ENCODE measurements at places on chromosomes 4 and X. TPM values are rescaled to one million over a fixed set of nuclear protein-coding genes. Genes with fewer than 3 reads are reported as not detected.

DNA sequence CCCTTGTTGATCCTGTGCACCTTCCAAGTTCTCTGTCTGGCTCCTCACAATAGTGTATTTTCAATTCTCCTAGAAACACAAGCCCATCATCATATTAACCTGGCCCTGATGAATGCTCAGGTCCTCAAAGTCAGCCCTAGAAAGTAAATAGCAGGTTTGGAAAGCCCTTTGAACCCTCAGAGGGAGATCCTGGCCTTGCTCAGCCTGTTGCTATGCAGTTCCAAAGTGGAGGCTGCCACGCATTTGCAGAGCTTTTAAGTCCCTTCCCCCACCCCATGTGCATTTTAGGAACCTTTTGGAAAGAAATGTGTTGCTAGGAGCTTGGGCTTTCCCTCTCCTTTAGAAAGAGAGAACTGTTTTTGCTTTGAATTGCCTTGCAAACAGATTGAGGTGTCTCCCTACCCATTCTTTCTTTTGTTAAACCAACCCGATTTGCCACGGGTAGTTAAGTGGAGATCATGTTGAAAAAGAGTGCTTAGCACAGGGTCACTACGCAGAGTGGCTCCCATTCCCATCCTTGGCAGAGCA is 12.2 kb downstream of the MAMLD1 start:
- DNase-seq = no peak

GRCh38 chrX:51608766-51609165 is 9.9 kb downstream of the CENPVL3 start:
- no peak for DNase-seq

DNA sequence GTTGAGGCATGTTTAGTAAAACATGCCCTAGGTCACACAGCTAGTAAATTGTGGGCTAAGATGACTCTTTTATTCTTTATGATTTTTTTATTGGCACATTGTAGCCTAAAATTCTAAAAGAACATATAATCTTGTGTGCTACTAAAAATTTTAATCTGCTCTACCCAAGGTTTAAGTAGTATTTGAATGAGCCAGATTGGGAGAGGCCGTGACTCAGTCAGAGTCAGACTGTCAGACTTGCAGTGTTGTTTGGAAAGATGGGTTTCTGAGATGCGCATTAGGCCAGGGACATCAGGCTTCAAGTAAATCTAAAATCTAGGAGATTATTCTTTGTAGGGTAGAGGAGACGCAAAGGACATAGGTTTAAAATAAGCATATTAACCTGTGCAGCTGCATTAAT is 30.7 kb upstream of the TMPRSS11E start:
- no peak for DNase-seq

DNA sequence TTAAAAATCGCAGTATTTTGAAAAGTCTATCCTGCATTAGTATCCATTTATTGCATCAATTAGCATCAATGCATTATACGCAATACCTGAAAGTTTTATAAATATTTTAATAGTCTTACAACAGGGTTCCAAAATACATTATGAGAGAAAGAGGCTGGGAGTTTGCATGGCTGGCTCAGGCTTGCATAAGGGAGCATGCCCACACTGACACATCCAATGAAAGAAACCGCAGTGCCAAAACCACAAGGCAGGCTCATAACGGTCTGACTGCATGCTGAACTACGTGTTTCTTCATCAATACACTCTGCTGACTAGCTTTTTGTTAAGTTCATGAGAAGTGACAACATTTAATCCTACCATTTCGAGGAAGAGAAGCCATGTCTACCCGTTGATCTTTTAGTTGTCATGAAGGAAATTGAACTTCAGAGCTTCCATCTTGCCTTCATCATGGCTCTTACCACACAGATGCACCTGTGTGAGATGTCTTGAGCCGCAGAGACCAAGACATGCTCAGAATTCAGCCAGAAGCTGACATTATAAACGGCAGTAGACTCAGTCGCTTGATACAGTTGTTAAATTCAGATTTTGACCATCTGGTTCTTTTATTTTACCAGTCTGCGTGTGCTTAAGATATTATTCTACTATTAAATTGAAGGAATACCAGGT is 168.8 kb upstream of the FRG1 start:
- DNase-seq = no peak

DNA sequence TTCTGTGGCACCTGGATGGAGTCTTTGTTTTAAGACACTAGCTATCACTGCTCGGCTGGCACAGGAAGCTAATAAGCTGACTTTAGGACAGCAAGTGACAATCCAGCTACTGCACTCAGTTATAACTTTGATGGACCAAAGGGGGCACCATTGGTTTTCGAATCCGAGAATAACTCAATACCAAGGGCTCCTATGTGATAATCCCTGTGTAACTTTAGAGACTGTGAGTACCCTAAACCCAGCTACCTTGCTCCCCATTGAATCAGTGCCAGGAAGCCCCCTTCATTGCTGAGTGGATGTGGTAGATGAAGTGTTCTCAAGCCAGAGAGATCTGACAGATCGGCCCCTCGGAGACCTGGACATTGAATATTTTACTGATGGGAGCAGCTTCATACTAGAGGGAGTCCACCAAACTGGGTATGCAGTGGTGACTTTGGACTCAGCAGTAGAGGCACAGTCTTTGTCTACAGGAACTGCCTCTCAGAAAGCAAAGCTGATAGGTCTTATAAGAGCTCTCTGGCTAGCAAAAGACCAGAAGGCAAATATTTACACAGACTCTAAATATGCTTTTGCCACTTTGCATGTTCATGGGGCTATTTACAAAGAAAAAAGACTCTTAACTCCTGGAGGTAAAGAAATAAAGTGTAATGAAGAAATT is 35.5 kb upstream of the UGT2B7 start:
- no peak for DNase-seq

DNA sequence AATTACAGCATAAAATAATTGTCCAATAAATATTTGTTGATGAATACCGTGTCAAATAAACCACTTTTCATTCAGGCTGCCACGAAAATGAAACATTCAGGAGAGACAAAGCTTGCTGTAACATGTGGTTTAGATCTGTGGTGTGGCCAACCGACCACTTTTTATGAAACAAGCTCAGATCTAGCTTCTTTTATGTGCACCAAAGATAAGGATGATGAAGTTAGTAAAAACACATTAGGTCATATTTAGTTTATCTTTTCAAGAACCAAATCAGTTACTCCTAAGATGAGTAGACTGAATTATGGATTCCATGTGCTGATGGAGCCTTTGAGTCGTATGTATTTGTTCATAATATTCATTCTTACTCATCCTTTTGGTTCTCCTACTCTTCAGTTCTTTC is 35.8 kb downstream of the STOX2 start:
- DNase-seq = no peak

DNA sequence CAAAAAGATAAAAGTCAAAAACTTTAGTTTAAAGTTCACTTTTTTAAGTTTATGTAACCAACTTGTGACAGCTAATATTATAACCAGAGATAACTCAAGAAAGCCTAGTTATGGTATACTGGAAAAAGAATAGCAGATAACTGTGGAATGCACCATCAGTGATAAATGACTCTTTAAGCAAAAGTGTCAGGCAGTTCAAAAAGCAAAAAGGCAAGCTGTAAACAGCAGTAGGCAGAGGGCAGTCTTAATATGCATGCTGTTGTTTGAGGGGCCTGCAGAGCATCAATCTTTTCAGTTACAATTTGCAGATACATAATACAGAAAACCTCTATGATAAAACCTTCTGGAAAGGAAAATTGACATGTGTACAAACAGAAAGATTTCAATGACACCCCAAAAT is 81.8 kb upstream of the JADE1 start:
- DNase-seq = no peak

- no peak for DNase-seq
Observed at GRCh38 chrX:50815120-50815519, 1.1 kb upstream of the SHROOM4 start.

GRCh38 chrX:12901486-12901885 is 4.9 kb upstream of the TLR8 start:
- DNase-seq = no peak

- DNase-seq = no peak
Observed at GRCh38 chr4:158538911-158539310, 17.2 kb downstream of the RXFP1 start.

- DNase-seq = no peak
Observed at GRCh38 chrX:68997911-68998310, 167.3 kb downstream of the PJA1 start.

DNA sequence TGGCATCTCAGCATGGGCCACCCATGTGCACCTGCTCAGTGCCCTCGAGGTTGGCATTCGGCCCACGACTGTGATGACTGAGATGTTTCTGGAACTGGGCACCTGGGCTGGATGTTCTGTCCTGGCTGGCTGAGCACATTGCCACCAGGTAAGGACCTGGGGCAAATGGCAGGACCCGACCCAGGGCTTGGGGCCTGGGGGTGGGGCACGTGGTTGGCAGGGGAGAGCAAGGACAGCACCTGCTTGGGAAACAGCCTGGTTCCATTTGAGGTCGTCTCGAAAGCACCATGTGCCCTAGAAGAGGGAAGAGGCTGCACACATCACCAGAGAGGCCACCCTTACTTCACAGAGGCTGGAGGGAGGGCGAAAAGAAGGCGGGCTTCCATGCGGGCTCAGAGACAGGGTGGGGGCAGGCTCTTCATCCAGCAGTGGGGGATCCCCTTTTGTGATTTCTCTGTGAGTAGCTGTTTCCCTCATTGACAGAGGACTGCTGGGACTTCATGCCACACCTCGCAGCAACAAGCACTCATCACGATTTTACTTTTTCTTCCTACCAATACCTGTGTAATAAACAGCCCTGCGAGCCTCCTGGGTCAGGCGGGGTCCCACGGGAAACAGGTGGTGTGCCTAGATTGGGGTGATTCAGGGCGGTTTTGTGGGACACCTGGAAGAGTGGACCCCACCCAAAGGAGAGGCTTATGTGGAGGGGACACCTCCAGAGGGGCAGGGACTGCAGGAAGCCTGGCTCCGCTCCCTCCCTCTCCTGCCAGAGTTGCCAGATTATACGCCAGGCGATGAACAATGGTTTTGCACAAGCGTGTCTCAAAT is 12.0 kb downstream of the TMEM187 start:
- DNase-seq = no peak

- no peak for DNase-seq
Observed at GRCh38 chr4:851701-852430, 25.9 kb upstream of the CPLX1 start.

DNA sequence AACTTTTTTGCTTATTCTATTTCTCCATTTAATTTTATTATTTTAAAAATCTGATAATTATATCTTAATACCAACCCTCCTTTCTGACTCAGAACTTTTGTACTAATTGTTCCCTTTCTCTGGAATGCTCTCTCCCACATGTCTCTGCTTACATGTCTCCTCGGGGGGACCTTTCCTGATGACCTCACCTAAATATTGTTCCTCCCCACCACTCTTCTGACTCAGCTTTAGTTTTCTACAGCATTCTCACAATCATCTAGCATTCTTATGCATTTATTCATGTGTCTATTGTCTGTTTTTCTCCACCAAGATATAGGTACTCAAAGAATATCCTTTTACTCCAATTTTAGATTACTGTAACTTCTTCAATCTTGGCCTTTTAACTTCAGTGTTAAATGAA is 128.7 kb downstream of the MSL3 start:
- DNase-seq = no peak

- no peak for DNase-seq
Observed at GRCh38 chrX:151714362-151714761, 1.5 kb upstream of the FATE1 start.

DNA sequence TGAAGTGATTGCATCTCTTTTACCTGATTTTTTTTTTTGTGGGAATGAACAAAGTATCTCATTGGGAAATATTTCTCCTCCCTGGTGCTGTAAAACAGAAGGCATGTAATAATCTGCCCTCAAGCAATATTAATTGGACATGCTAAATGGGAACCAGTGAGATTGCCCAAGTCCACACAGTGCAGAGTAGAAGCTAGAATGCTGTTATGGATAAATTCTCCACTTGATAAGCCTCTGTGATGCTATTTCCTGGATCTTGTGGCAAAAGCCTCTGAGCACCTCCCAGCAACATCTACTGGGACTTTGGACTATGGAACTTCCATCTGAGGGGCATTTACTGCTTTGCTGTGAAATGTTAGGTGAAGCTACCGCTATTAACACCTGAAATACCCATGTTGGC is 46.9 kb upstream of the YTHDC1 start:
- no peak for DNase-seq

- no peak for DNase-seq
Observed at GRCh38 chrX:118272242-118272641, 73.7 kb upstream of the WDR44 start.

- DNase-seq = no peak
Observed at GRCh38 chrX:23656091-23656490, 11.2 kb upstream of the PRDX4 start.

GRCh38 chr4:158667651-158668198 is 4.0 kb downstream of the C4orf46 start:
- no peak for DNase-seq

DNA sequence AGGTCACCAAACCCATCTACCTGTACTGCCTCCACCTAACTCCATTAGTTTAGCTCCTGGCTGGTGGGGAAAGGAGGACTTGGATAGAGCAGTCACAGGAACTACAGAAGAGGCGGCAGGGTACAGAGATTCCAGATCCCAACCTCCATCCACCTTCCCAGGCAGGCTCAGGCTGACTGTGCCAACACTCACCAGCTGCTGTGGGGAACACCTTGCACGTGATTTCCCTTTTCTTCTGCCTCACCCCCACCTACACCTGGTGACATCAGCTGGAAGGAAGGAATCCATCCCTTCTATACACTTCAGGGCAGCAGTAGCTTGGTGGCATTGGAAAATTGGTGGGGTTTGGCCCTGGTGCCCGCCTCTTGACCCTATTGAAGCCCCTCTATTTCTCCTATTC is 41.5 kb downstream of the EFNB1 start:
- no peak for DNase-seq

DNA sequence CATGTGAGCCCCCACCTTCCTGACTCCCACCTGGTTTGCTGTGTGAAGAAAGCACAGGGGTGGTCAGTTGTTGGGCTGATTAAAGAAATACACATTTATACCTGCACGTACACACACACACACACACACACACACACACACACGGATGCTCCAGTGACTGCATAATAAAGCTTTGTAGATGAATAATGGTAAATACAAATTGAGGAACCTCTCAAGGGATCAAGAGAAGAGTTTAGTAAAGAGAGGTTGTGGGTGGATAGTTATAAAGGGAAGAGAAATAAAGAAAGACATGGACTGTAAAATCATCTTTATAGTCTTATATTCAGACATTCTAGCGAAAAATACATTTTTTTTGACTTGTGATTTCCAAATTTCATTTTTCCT is 144.1 kb downstream of the MGST2 start:
- no peak for DNase-seq

- DNase-seq = no peak
Observed at GRCh38 chr4:176077561-176077960, 11.9 kb downstream of the WDR17 start.

The CNGA1 gene
- 2.4 TPM for total RNA-seq

The CABS1 gene
- total RNA-seq = not detected

The SPOCK3 gene
- not detected for total RNA-seq

The BEX1 gene
- not detected for total RNA-seq

The GAB3 gene
- 1.1 TPM for total RNA-seq
